ENCODE measurements at places on chromosomes 3 and 15.

DNA sequence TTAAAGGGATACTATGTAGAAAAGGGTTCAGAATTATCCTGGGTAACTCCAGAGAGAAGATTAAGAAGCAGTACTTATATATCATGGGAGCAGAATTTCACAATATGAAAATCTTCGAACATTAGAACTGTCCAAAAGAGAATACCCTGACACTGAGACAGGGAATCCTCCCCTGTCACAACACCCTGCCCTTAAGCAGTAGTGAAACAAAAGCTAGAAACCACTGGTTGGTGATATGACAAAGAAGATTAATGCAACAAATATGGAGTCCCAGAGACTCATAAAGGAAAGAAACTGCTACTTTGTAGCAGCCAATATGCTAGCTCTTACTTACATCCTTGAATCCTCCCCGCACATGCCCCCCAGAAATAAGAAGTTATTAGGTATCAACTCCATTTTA lies 18.5 kb downstream of the MIX23 start:
- DNase-seq: no peak

DNA sequence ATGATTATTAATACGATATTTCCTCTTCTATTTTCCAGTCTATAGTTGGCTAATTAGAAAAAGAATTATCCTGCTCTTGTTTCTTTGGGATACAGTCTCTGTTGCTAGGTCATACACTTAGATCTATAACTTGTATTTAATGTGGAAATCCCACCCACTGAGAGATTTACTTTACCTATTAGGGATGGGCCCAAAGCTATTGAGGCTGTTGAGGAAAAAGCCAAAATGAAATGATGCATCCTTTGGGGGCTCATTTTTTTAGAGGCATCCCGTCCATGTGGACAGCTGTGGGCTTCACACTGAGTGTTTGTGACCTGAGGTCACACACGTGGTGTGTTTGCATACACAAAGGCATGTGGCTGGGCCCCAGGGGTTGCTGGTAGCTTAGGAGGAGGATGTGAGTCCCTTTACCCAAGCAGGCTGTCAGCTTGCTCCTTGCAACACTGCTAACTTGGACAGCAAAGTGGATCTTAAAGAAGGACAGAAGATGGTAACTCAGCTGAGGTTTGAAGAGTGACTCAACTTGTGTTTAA lies 477.4 kb downstream of the AGBL1 start:
- DNase-seq: no peak

DNA sequence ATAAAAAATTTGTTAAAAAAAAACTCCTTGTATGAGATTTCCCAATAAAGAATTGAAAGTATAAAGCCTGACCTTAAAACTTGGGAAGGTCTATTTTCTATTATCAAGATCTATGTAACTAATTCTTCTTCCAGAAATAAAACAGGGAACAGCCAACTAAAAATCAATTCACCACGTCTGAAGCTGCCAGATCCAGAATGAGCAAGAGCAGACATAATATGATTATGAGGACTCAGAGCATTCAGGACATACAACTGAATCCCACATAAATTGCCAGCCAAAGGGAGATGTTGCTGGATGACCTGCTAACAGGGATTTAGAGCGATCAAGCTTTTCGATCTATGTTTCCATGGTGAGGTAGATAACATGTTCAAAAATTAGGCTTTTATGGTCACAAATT lies 1151.3 kb upstream of the CADM2 start:
- DNase-seq: no peak

GRCh38 chr3:177753451-177754155 lies 556.3 kb upstream of the TBL1XR1 start:
- no peak for DNase-seq

DNA sequence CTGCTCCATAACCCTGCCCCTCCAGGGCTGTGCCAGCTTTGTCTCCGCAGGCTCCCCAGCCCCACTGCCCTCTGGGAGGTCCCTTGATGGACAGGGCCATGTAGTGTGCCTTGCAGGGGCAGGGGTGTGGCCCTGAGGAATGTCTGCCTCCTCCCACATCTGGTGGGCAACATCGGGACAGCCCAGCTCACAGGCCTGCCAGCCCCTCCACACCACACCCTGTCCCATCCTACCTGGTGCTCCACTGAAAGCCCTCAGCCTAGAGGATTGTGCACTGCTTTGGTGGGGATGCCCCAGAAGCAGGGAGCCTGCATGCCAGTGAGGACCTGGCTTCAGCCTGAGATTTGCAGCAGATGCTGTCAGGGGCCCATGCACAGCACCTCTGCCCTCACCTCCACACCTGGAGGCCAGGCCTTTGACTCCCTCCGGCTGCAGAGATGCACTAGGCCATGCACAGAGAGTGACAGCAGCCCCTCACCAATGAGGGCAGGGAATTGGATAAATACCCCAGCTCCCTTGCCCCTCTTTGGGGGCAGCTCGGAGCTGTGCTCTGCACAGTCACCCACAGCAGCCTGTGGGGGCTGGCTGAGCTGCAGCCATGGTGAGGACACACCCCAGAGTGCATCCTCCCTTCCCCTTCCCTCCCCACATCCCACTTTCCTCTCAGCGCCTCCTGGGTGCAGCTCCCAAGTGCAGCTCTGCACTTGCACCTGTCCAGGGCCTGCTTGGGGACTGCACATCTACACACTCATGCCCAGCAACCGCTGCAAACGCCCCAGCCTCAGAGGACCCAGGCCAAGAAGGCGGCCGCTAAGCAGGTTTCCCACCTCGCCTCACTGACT lies 2.7 kb downstream of the C3orf22 start:
- DNase-seq: no peak

DNA sequence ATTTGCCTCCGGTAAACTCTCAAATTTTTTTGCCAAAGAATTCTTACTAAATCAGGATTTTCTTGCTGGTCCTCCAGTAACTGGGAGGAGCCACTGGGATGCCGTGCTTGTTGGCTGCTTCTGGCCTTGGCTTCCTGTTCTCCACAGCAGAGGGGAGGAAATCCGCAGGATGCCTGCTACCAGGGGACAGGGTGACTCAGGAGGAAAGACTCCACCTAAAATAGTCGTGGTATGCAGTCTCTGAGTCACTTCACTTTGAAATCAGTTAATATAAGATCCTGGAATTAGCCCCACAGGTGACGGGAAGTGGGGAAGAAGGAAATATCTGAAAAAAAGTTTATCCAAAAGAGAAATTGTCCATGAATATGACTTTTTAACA lies 6.5 kb upstream of the TM4SF18 start:
- no peak for DNase-seq

DNA sequence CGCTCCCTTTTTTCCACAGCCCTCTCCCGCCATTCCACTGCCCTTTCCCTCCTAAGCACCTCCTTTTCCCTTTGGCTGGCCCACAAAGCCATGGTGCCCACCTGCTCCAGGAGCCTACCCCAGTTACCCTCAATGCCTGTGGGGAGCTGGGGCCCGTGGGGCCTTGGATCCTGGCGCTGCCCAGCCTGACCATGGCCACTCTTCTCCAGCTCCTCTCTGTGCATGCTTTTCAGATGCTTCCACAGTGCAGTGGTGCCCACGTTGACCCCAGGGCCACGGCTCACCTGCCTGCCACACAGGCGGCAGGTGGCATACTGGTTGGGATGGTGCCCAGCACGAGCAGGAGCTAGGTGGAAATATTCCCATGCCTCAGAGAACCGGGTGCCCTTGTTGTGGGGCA lies 1.5 kb downstream of the ZBED2 start:
- DNase-seq: no peak

DNA sequence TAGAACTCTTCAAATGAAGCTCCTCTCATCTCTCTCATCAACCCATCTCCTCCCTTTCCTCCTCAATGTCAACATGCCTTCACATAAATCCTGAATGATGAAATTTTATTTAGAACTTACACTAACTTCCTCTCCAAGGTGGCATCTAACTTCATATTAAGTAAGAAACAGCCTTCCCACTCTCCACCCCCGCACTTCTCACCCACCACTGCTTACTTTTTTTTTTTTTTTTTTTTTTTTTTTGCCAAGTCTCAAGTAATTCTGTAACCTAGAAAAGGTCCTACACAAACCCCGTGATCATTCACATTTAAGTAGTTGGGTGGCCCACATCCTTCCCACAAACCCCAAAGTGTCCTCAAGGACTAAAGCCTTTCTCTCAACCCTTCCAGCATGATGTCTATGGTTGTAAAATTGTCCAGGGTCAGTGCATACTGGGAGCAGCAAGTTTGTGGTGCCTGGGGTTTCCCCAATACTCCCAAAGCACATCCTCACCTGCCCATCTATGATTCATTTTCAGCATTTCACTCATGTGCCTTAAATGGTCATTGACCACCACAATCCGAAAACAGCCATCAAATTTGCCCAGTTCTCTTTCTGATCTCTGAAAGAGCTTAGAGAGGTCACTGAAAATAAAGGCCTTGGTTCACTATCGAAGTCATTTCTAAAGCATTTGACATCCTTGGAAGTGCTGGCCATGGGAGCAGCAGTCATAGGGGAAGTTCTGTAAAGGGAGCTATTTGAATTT lies 47.2 kb downstream of the CD86 start:
- no peak for DNase-seq

- DNase-seq: no peak
These were observed 29.7 kb downstream of the TRIM71 start for GRCh38 chr3:32847528-32847927.

GRCh38 chr3:176954517-176954916 lies 242.8 kb downstream of the TBL1XR1 start:
- DNase-seq: no peak

DNA sequence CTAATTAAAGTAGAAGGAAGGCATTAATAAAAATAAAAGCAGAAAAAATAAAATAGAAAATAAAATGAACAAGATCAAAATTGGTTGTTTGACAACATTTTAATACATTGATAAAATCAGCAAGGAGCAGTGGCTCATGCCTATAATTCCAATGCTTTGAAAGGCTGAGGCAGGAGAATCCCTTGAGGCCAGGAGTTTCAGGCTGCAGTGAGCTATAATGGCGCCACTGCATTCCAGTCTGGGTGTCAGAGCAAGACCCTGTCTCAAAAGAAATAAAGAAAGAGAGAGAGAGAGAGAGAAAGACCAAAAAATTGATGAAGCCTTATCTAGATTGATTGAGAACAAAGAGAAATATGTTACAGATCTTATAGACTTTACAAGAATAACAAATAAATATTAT lies 2.1 kb downstream of the XCR1 start:
- DNase-seq: no peak

DNA sequence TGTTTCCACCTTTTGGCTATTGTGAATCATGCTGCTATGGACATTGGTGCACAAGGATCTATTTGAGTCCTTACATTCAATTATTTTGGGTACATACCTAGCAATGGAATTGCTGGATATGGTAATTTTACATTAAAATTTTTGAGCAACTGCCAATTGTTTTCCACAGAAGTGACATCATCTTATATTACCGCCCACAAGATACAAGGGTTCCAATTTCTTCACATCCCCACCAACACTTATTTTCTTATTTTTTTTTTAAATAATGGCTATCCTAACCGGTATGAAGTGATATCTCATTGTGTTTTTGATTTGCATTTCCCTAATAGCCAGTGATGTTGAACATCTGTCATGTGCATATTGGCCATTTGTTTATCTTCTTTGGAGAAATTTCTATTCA lies 22.5 kb upstream of the NPTN start:
- DNase-seq: no peak

DNA sequence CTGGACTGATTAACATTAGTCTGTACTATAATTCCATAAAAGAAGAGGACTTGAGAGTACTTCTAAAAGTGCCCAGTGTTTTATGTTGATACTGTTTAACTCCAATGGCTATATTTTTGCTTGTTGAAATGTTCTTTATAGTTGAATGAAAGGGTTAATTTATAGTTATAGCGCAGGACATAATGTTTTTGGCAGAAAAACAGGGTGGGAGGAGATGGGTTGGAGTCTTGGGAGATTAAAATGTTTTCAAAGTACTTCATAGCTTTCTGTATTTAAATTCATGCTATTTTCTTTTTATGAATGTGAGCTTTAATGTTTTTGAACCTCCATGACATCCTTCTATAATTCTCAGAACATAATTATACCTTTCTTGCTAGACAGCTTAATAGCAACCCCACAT lies 108.2 kb downstream of the CNTN3 start:
- no peak for DNase-seq

- no peak for DNase-seq
These were observed 237.0 kb downstream of the LPP start for GRCh38 chr3:188390775-188391443.

DNA sequence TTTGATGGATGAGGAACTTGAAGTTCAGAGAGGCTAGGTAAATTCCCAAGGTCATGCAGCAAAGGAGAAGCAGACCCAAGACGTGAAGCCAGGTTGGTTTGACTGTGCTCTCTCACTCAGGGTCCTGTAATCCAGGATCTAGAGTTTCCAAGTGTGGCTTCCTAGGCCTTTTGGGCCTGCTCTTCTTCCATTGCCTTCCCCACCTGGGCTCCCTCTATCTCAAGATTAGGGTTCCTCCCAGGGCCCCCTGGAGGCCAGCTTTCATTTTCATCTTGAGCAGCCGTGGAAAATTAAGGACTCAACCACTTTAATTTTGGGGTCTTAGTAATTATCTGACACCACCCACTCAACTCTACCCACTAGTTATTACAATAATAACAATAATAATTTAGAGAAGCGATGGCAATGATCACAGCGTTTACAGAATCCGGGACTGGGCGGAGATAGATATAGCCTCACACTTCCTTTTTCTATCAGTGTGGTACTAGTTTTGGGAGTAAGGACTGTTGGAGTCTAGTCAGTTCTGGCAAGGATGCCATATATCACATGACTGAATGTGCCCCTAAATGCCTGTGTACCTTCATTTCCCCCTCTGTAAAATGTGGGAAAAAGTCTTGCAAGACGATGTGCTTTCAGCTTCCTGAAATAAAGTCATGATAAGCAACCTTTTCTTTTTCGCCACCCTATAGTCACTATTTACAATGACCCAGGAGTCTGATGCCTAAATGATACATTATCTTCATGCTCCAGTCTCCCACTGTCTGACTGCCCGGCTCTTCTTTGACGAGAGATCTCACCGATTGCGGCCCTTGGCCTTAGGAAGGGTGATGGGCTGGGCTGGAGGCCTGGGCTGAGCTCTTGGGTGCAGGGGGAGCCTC lies 30.2 kb upstream of the MAGEF1 start:
- DNase-seq: no peak

GRCh38 chr15:52857471-52857870 lies 67.3 kb upstream of the ONECUT1 start:
- DNase-seq: no peak

- no peak for DNase-seq
These were observed 20.9 kb upstream of the FSTL1 start for GRCh38 chr3:120471643-120472042.

DNA sequence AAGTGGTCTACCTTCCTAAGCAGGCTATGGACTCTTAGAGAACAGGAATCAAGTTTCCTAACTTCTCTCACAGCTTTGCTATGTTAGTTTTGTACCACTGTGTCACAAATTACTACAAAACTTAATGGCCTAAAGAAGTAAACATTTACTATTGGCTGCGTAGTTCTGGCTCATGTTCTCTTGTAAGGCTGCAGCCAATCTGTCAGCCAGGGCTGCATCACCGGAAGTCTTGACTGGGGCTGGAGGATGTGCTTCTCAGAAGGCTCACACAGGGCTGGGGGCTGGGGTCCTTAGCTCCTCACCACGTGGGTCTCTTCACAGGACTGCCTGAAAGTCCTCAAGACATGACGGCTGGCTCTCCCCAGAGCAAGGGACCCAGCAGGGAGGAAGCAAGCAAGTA lies 15.5 kb downstream of the STIMATE start:
- DNase-seq: no peak

GRCh38 chr3:129031476-129032215 lies 28.9 kb upstream of the GP9 start:
- DNase-seq: no peak
